Stimulated activated CD4-positive, alpha-beta T cell treated with anti-CD3 and anti-CD28 coated beads, Interleukin-15, amount 100 ng/mL, for 1 hour (primary cell): ENCODE measurements at places on chromosomes 2 and 18.

- DNase-seq: no peak
Observed at GRCh38 chr2:176370467-176371171, 101.4 kb downstream of the MTX2 start.

- no peak for DNase-seq
Observed at GRCh38 chr2:240240017-240240734, 99.7 kb upstream of the OTOS start.

DNA sequence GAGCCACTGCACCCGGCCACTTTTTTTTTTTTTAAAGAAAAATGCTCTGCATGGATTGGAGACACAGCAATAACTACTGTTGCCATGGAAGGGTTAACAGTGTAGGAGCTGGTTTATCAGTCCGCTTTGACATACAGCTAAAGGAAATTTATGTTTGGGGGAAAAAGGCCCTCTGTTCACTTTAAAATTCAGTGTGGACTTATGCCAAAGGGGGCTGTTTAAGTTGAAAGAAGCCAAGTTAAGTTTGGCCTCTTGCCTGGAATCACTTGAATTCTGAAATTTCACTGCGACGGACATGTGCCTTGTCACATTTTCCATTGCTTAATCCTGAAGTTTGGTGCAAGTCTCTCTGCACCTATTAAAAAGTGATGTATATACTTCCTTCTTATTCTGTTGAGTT lies 3.1 kb downstream of the KCNE4 start:
- no peak for DNase-seq

GRCh38 chr2:42801381-42801780 lies 9.0 kb upstream of the HAAO start:
- no peak for DNase-seq

- no peak for DNase-seq
Observed at GRCh38 chr2:56248965-56249742, 65.4 kb downstream of the CCDC85A start.

DNA sequence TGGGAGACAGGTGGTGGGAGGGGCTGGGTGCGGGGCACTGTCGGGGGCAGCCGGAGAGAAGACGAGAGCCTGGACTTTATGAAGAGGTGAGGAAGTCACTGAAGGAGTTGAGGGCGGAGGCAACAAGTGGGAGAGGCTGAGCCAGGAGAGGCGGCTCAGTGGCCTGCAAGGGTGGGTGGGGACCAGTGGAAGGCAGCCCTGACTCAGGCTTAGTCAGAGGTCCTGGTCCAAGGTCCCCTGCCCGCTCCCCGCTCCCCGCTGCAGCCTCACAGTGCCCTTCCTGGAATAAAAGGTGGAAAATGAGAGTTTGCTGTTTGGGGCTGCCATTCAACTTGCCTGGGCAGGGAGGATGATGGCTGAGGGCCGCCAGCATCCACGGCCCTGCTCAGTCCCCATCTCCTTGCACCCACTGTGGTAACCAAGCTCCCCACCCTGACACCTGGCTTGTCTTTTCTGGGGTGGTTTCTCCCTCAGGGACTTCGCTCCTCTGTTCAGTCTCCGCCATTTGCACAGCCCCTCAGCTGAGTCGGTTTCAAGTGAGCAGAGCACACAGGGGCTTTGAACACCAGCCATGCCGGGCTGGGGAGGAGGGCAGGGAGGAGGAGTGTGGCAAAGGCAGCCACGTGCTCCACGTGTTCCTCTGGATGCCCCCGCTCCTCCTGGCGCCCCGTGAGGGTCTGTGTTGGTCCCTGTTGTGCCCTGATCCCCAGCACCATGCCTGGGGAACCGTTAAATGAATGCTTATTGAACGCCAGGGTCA lies 13.7 kb upstream of the RALB start:
- DNase-seq: no peak

DNA sequence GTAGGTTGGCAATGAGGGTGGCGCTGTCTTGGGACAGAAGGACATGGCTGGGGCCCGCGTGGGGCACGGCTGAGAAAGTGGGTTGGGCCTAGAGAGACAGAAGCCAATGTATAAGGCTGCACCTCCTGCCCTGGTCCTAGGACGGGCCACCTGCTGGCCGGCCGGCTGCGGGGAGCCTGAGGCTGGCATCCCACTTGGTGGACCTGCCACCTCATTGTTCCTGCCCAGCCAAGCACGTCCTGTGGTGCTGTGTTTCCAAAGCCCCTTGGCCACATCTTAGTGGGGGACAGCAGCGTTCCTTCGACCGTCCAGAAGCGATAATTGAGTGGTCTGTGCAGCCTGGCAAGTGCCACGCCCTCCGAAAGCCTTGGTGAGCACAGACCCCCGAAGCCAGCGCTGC lies 223.9 kb downstream of the LDLRAD4 start:
- no peak for DNase-seq

GRCh38 chr2:51490576-51491234 lies 458.8 kb upstream of the NRXN1 start:
- no peak for DNase-seq

GRCh38 chr2:235247001-235247400 lies 246.8 kb upstream of the AGAP1 start:
- no peak for DNase-seq

- no peak for DNase-seq
Observed at GRCh38 chr2:151657667-151658076, 76.6 kb downstream of the NEB start.

DNA sequence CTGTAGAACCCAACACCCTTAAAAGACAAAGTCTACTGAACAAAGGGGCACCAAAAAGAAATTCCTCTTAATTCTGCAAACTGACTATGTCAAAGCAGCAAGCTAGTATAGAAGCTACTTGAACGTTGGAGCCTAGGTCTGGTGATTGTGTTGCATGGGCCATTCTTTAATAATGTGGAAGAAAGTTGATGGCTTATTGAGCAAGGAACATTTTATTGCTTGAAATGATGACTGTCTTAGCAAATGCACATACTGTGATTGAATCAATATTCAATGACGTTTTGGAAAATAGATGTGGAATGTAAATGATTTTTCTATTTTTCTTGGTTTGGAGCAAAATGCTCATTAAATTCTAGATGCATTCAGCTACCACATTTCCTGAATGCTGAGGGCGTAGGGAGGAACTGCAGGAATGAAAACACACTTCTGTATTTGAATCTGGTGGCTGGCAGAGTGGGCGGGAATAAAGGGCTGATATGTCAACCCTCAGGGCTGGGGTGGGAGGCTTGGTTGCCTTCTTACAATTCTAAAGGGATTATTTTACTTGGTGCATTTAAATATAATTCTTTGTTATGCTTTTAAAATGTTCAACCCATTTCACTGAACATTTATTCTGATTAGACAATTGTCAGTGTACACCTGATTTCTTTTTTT lies 26.5 kb downstream of the MYO3B start:
- no peak for DNase-seq

DNA sequence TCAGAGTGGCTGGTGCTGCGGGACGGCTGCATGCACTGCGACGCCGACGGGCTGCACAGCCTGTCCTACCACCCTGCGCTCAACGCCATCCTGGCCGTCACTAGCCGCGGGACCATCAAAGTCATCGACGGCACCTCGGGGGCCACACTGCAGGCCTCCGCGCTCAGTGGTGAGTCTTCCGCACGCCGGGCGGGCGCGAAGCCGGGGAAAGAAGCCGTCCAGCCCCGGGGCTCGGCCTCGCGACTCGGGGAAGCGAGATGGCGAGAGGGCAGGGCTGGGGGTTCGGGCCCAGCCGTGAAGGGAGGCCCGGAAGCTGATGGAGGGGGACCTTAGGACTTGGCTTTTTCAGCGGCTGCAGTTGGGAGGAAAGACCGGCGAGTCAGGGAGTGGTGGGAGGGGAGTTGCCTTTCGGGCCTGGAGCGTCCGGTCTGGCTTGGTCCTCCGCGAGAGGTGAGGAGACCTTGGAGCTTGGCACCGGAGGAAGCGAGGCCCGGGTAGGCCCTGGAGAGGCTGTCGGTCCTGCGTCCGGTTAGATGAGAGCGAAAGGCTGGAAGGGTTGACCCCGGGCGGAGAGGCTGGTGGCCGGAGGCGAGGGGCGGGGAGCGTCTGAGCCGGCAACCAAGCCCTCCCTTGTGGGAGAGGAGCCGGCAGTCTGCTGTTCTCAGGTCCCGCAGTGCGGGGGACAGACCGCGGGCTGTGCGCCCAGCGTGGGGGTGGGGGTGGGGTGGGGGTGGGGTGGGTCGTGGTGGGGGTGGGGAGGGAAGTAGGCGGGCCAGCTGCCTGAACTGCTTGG lies 691 bp downstream of the BIRC6 start:
- DNase-seq: peak; percentile 22

- no peak for DNase-seq
Observed at GRCh38 chr2:206937555-206937954, 1.8 kb upstream of the CPO start.

- DNase-seq: no peak
Observed at GRCh38 chr2:233418761-233419546, 64.7 kb downstream of the DGKD start.

- no peak for DNase-seq
Observed at GRCh38 chr18:28735731-28736130, 558.8 kb upstream of the CDH2 start.

GRCh38 chr18:25190472-25190871 lies 161.5 kb downstream of the ZNF521 start:
- no peak for DNase-seq

GRCh38 chr2:204019572-204020501 lies 83.3 kb downstream of the ICOS start:
- no peak for DNase-seq

GRCh38 chr18:38539371-38539770 lies 973.8 kb upstream of the CELF4 start:
- no peak for DNase-seq

DNA sequence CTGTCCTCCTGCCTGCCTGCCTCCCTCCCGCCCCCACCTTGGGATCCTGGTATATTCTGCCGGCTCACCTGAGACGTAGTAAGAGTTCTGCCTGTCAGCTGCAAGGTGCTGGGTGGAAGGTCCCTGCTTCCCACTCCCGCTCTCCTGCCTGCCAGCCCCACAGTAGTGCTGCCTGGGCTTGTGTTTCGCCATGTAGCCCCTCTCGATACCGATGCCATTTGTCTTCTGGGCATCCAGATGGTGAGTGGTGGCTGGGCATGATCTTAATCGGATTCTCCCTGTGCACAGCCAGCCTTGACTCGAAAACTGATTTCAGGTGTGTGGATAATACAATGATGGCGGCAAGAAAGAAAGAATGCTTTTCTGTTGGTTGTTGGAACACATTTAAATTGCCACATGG lies 184.9 kb downstream of the AGAP1 start:
- no peak for DNase-seq

DNA sequence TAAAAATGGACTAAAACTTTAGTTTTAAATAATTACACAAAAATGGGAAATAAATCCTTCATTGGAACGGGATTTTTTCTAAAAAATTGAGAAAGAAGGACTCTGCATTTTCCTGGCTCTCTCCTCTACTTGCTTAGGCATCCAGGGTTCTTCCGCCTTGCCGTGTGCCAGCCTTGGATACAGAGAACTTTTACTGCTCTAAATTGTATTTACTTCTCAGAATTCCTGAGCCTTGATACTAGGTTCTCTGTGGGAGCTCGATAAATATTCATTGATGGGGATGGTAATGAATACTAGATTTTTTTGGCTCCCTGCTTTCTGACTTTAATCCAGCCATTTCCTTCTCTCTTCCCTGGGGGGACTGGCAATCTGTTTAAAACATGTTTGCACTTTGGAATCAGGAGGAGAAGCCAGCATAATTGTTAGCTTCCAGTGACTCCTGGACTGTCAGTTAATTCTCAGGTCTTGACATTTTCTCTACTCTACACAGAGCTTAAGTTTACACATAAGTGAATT lies 746.1 kb upstream of the LRRTM1 start:
- DNase-seq: no peak

DNA sequence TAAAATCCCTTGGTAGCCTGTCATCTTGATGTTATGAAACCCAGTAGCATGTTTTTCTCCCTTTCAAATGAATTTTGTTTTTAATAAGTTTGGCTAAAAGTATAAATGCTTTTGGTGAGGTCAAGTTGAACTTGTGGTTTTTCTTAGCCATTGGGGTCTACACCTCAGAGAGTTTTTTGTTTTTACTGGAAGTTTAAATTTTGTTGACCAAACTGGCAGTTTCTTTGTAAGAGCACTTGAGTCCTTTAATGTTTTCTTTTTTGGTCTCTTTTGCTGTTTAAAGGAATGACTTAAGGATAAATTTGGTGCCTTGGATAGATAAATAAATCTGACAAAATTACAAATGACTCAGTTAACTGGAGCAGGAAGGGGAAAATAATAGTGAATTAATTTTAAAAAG lies 577.3 kb downstream of the SATB2 start:
- DNase-seq: no peak

- no peak for DNase-seq
Observed at GRCh38 chr2:45089554-45090261, 80.5 kb upstream of the SIX2 start.

- DNase-seq: no peak
Observed at GRCh38 chr2:210477496-210477895, 937 bp upstream of the LANCL1 start.

DNA sequence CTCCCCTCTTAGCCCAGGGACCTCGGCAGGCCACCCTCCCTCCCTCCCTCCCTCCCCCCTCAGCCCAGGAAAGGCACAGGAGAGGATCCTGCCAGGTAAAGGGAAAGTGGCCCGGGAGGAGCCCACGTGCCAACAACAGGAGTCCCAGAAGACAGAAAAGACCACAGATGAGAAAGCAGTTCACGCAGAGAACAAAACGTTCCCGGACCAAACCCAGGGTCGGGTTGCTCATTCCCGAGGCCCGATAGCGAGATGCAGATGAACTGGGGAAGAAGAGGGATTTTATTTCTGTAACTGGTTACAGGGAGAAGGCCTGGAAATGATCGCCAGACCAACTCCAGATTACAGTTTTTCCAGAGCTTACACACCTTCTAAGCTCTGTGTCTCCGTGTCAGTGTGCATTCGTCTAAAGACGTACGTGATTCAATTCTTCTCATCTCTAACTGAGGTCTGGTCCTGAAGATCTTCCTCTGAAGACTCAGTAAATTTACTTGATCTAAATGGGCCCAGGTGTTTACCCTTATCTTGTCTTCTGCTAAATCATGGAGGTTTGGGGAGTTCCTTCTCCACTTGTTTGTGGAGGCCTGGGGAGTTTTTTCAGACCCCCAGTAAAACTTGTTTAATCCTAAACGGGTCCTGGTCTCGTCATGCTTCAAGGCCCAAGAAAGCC lies 807 bp upstream of the NEU4 start:
- no peak for DNase-seq

DNA sequence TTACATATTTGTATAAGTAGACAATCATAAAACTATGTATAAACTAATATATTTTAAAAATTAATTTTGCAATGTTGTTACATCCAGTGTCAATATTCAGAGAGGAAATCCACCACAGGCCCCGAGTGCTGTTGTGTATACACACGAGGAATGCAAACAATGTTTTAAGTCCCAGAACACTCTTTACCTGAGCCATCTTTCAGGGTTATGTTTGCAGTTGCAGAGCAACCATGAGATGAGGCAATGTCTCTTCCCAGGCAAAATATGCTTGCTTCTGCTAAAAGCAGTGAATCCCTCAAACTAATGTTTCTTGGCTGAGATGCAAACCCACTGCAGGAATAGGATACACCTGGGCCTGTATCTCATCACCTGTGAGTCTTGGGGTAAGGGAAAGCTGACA lies 91.3 kb downstream of the ASXL2 start:
- no peak for DNase-seq

DNA sequence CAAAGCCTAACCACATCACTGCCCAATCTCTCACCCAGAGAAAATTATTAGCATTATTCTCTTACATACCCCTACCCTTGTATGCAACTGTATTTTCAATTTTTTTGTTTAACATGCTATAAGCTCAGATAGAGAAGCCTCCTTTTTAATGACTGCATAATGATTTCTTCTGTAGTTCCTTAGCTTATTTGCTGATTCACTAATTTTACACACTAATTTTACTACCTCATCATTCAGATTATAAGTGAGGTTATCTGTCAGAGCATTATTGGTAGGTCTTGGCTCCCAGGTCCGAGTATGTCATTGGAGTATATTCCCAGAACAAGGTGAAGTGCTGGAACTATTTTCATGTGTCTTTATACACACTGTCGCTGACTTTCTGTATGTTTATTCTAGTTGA lies 45.4 kb downstream of the RHBDD1 start:
- no peak for DNase-seq
